ENCODE measurements at places on chromosomes 2 and 18.

DNA sequence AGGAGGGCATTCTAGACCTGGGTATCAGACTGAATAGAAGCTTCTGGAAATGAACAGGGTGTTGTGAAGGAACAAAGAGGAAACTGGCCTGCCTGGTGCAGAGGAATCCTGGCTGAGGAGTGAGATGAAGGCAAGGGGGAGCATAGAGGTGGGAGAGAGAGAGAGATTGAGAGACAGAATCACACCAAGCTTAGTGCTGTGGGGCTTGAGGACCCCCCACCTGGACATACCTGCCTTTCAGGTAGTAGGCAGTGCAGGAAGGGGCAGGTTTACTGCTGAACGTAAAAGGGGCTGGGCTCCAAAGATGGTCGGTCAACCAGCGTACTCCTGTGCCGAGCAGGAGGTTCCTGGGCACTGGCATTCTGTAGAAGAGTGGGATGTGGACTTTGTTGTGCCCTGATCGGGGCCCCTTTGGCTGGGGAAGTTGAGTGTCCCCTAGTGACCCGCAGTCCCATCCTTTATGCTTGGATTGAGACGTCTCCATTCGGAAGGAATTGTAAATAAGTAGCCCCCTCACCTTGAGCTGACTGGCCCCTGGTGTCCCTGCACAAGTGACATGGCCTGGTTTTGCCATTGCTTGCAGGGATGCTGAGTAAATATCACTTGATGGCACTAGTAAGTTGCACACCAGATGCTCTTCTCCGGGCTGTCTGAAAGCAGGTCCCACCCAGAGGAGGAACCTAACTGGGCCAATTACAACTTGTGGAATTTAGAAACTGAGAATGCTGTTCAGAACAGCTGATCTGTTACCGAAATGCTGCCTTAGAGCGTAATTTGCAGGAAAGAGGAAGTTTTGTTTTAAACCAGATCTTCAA is 1.4 kb downstream of the UBE2F start:
- no peak for DNase-seq

GRCh38 chr2:237425320-237425719 is 11.4 kb upstream of the COL6A3 start:
- DNase-seq, result no peak

- no peak for DNase-seq
Measured at GRCh38 chr2:104820126-104820525, 33.8 kb upstream of the POU3F3 start.

- no peak for DNase-seq
Measured at GRCh38 chr2:167595021-167595420, 652.4 kb downstream of the STK39 start.

DNA sequence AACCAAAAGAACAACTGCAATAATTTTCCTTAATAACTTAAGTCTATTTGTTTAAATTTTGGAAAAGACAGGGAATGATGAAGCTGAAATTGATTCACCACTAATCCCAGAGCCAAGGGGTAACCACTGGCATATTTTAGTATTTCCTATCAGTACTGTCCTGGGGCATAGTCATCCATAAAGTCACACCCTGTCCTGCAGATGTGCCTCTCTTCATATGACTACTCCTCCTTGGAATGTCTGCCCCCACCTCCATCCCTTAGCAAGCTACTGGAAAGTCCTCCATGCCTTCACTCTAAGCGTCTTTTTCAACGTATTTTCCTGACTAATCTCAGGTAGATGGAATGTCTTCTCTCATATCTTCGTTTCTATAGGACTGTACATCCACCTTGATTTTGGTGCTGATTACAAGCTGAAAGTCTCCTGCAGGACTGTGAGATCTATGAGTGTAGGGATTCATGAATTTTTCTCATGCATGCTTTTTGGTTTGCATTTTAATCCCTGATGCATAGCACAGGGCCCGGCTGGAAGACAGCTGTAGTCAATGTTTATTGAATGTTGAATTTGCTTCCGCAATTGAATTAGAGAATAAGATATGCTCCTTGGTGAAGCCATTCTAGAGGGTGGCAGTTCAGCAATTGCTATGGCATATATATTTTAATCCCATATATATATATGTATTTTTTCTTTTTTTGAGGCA is 85.6 kb downstream of the MOGAT1 start:
- DNase-seq, result peak; percentile 22

DNA sequence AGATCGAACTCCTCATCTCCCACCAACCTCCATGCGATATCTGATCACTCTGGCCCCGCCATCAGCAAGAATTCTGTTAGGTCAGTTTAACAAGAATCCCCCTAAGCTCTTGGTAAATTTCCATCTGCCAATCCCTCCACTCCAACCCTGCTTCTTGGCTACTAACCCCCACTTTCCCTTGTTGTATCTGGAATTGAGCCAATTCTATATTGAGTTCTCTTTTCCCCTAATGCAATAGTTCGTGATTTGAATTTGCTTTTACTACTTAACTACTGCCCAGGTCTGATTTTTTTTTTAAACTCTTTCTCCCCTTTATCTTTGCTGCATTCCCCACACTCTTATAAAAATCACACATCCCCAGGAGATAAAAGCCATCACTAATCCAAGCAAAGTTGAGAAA is 159.3 kb upstream of the STK17B start:
- no peak for DNase-seq

DNA sequence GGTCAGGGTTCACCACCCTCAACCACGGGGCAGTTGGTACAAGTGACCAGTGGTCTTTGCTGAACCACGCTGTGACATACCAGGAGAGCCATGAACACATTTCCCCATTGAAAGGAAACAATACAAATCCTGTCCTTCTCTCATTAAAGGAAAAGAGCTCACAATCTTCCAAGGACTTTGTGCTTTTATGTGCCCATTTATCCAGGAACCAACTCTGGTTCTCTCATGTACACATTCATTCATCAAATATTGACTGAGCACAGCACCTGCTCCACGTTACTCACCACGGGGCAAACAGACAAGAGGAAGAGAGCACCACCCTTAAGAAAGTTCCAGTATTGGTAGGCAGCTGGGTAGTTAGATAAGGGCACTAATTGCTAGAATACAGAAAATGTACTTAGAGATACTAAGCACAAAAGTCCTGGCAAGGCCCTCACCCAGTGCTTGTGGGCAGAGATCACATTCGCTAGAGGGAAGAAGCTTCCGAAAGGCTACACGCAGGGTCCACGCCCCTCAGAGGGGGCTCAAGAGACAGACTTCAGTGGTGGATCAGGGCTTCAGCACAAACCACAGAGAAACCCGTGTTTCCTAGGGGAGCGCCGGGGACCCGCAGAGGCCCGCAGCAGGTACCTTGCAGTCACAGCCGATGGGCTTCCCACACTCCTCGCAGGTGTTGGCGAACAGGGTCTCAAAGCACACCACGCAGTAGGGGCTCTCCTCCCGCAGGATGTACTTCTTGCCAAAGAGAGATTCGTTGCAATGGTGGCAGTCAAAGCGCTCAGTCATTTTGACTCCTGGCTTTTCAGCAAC is 12.9 kb downstream of the FHL2 start:
- no peak for DNase-seq

DNA sequence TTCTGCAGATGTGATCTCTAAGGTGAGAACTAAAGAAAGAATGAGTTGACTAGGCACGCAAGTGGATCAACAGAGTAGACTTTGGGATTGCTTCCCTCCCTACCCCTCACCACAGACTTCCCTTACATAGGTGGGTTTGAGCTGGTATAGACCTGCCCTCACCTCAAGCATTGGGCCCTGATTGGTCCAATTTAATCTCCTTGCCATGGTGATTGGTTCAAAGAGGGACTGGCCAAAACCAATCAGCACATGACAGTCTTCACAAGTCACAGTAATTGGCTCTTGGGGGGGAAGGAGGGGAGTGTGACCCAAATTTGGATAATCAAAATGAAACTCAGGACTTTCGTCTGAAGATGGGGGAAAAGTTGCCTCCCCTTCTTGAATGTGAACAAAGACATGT is 36.6 kb upstream of the LNPK start:
- DNase-seq, result no peak

- no peak for DNase-seq
Measured at GRCh38 chr2:42228101-42228500, 58.9 kb downstream of the EML4 start.

- no peak for DNase-seq
Measured at GRCh38 chr2:141492816-141493215, 638.0 kb downstream of the LRP1B start.

DNA sequence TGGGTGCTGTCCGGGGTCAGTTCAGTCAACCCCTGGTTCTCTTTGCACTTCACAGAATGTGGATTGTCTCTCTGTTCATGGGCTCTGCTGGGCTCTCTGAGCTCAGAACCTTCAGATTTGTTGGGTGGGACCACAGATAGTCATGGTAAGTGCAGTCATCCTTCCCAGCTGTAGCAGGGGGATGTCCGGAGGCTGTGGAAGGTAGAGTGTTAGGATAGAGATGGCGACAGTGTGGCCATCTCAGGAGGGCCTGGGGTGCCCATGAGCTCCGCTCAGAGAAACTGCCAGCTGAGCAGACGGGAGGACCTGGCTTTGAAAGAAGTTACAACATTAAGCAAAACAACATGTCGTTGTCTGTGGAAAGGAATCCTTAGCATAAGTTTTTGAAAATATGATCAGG is 149.8 kb downstream of the FAM210A start:
- no peak for DNase-seq

DNA sequence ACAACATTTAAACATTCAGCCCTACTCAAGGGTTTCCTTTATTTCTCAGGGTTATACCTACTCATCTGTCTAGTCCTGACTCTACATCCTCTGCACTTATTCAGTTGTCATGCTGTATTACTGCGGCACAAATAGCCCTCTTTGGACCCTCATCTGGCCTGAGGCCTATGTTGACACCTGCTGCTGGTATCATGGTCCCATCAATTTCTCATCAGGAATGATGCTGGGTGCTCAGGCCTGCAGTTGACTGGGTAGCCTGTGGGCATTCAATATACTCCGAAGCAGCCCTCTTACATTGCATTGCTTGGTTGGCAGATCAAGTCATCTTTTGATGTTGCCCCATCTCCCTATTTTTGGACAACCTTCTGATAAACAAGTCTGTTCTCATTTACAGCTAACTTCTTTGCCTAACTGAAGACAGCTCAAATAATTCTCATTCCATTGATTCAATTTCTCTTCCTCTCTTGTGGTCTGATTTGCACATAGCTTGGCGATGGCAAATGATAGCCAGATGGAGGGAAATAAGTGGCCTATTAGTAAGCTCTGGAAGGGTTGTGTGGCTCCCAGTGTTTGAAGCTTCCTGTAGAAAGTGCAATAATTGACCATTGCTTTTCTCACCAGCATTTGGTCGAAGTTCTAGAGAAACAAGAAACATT is 19.1 kb upstream of the MC4R start:
- no peak for DNase-seq

DNA sequence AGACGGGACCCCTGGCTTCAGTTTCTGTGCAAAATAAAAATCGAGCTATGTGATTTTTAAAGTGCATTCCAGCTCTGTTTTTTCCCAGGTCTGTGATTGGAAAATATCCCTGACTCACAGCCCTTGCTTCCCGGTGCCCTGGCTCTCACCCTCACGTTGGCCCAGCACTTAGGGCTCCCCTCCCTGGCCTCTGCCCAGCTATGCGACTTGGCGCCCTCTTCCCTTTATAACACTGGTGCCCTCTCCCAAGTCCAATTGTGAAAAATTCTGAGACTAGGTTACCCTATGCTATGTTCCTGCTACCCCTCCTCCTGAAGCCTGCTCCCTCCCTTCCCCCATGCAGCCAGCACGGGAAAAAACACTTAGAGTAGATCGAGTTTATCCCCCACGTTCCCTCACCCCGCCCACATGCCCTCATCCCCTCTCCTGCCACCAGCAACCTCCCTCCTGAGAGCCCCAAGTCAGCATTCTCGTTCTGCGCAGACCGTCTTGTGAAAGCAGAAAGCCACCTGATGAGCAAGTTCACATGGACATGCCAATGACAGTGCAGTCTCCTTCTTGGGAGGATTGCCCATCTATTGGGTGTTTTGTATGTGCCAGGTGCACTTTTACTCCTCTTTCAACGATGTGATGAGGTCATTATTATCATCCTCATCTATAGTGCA is 228.8 kb downstream of the VAPA start:
- no peak for DNase-seq

GRCh38 chr2:3488061-3488531 is 31.2 kb downstream of the ADI1 start:
- DNase-seq, result no peak

GRCh38 chr18:5515011-5515784 is 28.6 kb downstream of the EPB41L3 start:
- DNase-seq, result no peak

DNA sequence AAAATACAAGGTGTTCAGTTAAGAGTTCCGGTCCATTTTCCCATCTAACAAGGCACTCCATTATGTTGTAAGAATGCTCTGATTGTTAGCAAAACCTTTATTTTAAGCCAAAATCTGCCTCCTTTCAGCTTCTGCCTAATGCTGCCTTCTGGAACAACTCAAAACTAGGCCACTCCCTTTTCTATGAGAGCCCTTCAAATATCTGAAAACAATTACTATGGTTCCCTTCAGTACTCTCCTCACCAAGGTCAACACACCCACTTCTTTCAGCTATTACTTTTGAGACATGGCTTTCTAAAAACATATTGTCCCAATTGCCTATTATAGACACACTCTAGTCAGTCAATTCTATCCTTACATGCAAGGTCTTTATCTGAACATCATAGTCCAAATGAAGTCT is 429.4 kb downstream of the ERBB4 start:
- no peak for DNase-seq

DNA sequence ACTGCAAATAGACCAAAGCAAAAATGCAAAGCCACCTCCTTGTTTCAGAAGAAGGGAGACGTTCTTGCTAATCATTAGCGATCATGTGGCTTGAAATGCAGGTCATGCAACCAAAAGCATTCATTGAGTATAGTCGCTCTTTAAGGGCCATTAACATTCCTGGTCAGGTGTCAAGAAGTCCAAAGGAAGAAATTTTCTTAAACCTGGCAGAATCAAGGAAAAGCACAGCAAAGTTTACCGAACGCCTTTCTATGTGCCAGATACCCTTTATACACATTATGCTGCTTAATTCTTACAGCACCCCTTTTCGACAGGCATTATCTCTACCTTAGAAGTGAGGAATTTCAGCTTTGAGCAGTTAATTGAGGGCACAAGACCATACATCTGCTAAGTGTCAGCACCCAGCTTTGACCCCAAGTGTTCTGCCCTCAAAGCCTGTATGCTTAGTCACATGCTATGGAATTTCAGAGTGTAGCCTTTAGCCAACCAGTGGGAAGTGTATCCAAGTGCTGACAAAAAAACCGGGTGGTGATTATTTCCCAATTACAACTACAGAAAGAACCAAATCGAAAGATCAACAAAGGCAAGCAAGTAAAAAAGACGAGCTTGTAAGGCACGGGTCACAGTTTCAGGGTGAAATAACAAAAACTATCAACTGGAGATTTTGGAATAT is 70.8 kb downstream of the EPHA4 start:
- DNase-seq, result no peak

DNA sequence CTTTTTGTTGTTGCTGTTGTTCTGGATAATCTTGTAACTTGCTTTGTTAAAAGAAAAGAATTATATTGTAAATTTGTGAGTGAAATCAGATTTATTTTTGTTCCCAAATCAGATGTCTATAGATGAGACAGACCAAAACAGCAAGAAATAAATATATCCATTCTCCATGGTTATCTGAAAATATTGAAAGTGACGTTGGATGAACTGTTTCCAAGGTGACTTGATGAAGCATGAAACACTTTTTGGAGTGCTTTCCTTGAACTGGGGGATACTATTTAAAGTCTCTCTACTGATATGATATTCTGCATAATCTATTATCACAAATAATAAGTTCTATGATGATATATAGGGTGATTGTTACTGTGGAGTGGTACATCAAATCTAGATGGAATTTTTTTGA is 315.4 kb upstream of the THUMPD2 start:
- DNase-seq, result no peak

All from LoVo (cell line).